Activated T-helper 2 cell treated with anti-CD3 and anti-CD28 coated beads, Interferon-gamma antibody, Interleukin-2, Interleukin-4, amounts not matched to agents 10 μg/mL and 5 μg/mL and 100 μg/mL, durations not matched to agents 14 hours and 24 hours and 36 hours (primary cell): ENCODE measurements at places on chromosomes 1 and 21. TPM values are rescaled to one million over a fixed set of nuclear protein-coding genes. Genes with fewer than 3 reads are reported as not detected.

DNA sequence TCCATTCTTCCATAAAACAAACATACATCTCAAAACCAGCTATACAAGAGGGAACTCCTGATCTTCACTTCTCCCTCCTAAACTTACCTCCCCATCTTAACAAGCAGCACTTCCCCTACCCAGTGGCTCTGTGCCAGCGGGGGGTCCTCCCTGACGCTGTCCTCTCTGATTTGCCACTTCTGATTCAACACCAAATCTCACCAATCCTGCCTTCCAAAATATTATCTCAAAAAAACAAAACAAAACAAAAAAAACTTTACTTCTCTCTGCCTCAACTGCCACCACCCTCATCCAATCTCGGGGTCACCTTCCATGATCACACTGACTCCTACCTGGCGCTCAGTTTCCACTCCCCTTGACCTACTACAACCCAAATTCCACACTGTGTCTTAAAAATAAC, 72.8 kb downstream of the SLC45A1 start:
- DNase-seq: no peak

- no peak for DNase-seq
Measured at GRCh38 chr1:228453022-228453560, 34.1 kb upstream of the RNF187 start.

Gene ELAVL4
- not detected in 2 replicates for total RNA-seq

Gene ZNF683
- total RNA-seq: not detected in 2 replicates

DNA sequence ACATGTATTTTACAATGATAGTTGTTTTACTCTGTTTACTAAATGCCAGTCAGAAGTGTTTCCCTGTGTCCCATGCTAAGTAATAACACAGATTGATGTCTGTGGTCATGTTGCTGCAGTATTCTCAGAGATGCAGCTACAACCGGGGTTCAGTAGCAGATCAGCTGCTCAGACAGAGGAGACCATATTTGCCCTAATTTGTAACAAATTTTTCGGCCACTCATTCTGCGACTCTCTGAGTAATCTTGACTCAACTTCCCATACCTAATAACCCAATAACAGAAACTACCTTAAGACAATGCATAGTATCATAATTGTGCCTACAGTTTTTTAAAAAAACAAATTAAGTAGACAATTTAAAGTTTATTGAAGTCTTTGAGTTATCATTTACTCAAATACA, 32.6 kb downstream of the NIBAN1 start:
- DNase-seq: no peak
